Hindlimb muscle (tissue), 1 donor: ENCODE measurements at places on chromosomes 12 and 14.

GRCh38 chr14:46717211-46717610 is 65.6 kb upstream of the RPL10L start:
- no peak for DNase-seq

- DNase-seq = no peak
Observed at GRCh38 chr12:12519354-12519998, 43.2 kb downstream of the DUSP16 start.

GRCh38 chr14:100155049-100155621 is 4.3 kb downstream of the DEGS2 start:
- DNase-seq = no peak

DNA sequence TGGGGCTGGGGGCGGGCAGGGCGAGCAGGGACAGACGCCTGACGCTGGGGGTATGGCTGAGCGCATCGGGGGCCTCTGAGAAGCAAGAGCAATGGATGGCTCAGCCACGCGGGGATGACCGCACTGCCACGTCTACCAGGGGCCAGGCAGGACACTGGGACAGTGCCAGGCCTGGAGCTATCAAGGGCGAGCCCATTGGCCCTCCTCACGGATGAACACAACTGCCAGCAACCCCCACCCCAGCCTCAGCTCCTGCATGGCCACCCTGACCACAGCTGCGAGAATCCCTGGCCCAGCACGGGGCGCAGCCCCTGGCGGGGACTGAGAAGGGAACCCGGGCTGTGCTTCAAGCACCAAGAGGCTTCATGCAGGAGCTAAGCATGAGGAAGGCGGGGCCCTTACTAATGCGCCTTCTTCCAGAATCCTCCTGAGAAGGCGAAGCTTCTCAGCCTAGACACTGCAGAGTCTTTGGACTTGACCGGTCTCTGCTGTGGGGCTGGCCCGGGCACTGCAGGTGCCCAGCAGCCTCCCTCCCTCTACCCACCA is 9.5 kb downstream of the ARL6IP4 start:
- DNase-seq = no peak

- no peak for DNase-seq
Observed at GRCh38 chr12:10289005-10289754, 18.5 kb upstream of the KLRD1 start.

DNA sequence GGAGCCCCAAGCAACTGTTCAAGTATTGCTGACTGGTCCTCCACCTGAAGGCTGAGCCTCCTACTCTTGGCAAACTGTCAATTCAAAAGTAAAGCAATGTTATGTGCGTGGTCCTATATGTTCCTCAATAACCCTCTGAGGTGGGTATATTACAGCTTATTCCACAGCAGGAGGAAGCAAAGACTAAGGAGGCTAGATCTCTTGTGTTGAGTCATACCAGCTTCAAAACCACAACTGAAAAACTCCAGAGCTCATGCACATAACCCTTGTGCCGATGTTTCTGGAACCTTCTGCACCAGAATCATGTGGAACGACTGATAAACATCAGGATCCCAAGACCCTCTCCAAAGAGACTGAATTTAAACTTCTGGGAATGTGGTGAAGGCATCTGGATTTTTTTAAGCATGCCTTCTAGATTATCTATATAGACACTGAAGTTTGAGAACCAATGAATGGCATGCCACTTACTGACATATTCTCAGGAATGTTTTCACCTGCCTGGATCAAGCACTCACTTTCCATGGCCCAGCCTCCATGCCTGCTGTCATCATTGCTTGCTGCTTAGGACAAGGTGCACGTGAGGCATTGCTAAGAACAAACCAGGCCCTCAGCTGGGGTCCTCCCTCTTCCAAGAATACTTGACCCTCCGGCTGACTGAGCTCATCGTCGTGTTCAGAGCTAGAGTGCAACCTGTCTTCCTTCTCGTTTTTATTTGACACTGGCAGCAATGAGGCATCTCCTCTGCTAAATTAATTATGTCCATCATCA is 194.7 kb downstream of the BCL11B start:
- no peak for DNase-seq

DNA sequence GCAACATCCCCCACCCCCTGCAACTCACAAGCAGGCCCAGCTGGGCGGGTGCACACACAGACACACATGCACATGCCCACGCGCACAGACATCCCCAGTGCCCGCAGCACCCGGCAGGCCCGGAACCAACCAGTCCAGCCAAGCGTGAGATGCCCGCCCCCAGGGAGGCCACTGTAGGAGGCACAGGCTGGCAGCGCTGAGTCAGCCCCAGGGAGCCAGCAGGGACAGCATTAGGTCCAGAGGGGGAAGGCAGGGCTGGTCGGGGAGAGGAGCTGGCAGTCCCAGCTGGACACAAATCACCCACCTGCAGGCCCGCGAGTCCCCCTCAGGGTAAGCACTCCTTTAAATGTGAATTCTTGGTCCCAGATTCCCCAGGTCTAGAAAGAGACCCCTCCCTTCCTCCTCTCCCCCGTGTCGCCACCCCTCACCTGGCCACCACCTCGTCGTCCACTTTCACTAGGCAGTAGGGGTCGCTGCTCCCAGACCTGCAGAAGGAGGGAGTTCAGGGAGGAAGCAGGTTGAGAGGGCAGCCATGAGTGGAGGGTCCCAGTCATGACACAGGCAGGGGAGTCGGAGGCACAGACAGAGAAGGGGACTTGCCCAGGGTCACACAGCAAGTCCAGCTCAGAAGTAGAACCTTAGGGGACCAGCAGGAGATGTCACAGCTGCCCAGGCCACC is 5.0 kb downstream of the RASAL1 start:
- DNase-seq = no peak
